Activated CD8-positive, alpha-beta T cell treated with anti-CD3 and anti-CD28 coated beads for 36 hours (primary cell): ENCODE measurements at places on chromosomes 7 and 10. TPM values are rescaled to one million over a fixed set of nuclear protein-coding genes. Genes with fewer than 3 reads are reported as not detected.

DNA sequence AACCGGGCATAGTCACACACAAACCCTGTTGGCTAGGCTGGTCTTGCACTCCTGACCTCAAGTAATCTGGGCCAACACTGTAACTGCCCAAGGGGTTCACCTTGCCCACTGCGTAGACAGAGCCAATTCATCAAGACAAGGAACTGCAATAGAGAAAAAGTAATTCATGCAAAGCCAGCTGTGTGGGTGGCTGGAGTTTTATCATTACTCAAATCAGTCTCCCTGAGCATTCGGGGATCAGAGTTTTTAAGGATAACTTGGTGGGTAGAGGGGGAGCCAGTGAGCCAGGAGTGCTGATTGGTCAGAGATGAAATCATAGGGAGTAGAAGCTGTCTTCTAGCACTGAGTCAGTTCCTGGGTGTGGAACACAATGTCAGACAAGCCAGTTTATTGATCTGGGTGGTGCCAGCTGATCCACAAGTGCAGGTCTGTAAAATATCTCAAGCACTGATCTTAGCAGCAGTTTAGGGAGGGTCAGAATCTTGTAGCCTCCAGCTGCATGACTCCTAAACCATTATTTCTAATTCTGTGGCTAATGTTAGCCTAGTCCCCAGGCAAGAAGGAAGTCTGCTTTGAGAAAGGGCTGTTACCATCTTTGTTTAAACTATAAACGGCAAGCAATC, 15.6 kb upstream of the FXYD4 start:
- peak; percentile 14 for DNase-seq
- peaks cover 4% of the 10 kb centered on the region for H3K36me3 ChIP-seq
- no peak overlapping the region for H3K4me3 ChIP-seq
- H3K27me3 ChIP-seq, result no peaks in the 10 kb centered on the region

TMEM72 gene
- not detected for total RNA-seq

OR2A25 gene
- total RNA-seq, result not detected

PTN gene
- not detected for total RNA-seq

GRCh38 chr10:129446183-129446581, 20.9 kb upstream of the MGMT start:
- H3K4me1 ChIP-seq, result no peaks in the 10 kb centered on the region
- DNase-seq, result no peak

- H3K27ac ChIP-seq, result no peak overlapping the region
- H3K36me3 ChIP-seq, result no peaks in the 10 kb centered on the region
- no peak overlapping the region for H3K4me3 ChIP-seq
These were observed 10.6 kb upstream of the EMX2 start for GRCh38 chr10:117532003-117532385.

DNA sequence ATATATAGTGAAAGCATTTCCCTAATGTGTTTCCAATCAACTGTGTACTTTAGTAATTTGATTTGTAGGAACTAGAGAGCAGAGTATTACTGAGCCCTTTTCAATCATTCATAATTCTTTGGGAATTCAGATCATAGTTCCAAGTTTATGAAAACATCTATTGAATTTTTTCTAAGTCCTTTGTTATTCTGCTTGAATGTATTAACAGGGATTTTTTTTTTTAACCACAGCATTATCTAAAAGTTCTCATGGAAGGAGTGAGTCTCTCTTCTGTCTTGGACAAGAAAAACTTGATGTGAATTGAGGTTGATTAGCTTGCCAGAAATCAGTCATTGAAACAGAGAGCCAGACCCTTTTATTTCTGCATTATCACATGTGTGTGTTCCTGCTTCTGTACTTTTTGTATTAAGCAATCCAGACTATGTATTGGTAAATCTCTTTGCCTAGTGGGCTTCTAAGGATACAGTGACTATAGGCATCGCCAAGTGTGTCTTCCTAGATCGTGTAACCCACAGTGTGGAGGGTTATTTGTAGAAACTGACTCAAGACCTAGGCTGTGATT, 59.9 kb downstream of the BMPER start:
- no peak for DNase-seq
- H3K4me1 ChIP-seq, result no peaks in the 10 kb centered on the region
- H3K4me3 ChIP-seq, result no peak overlapping the region

ADAM12 gene
- total RNA-seq, result 1.3 TPM

DNA sequence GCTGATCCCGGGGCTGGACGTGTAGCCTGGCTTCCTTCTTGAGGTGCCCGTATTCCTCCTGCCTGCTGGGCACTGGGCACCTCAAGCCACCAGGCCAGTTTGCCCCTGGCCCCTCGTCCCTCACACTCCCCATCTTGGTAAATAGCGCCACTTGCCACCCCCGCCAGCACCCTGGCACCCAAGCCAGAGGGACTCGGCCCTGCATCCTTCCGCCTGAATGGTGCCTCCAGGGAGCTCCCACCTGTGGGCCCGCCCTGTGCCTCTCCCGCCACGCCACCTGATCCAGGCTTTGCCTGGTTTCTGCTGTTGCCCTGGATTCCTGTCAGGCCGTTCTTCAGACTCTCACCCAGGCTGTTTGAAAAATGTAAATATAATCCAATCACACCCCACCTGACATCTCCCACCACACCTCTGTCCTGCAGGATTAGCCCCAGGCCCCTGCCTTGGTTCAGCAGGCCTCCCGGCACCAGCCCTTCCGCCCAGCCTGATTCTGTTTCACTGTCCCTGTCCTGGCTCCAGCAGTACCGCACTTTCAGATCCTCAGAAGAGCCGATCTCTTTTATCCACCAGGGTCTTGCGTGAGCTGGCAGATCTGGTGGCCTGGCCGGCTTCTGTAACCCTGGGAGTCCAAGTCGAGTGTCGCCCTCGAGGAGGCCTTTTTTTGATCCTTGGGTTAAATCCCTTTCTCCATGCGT, 33.8 kb downstream of the WIPI2 start:
- no peaks in the 10 kb centered on the region for H3K27me3 ChIP-seq
- peaks cover 15% of the 10 kb centered on the region for H3K36me3 ChIP-seq
- H3K4me1 ChIP-seq, result no peaks in the 10 kb centered on the region
- H3K4me3 ChIP-seq, result no peak overlapping the region

DNA sequence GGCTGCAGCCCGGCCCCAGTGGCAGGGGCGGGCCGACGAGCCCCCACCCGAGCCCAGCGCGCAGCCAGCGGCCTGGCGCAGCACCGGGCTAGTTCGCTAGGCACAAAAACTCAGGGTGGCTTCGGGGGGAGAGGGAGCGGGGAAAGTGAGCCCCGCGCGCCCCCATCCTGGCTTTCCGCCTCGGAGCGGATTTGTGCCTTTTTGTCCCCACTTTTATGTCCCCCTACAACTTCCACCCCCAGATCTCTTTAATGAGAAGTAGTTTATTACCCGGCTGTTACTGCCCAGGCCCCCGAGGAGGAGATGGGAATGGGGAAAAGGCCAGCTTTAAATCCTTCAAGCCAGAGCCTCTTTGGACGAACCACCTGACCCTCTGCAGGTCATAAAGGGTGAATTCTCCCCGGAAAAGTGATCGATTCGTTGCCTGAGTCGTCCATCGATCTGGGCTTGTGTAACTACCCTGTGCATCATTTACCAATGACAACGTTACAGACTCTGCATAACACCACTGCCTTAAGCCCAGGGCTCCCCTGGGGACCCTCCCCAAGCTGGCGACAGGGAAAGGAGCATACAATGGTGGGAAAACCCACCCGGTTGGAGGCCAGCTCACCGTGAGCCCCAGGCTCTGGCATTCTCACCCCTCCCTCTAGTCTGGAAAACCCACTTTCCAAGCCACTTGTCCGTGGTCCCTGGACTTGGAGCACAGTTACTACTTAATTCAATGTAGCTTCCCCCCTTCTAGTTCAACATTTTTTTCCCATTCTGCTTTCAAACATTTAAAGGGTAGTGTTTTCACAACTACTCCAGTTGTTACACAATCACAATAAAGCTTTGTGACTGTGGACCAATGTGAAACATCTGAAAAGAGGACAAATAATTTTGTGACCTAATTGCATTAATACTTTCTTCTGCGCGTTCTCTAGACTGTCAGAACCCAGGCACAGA, 748 bp upstream of the SH3PXD2A start:
- no peak for DNase-seq
- H3K36me3 ChIP-seq, result no peaks in the 10 kb centered on the region
- peak overlapping the region; percentile 45 for H3K4me3 ChIP-seq

PILRA gene
- 5.8 TPM for total RNA-seq

DNA sequence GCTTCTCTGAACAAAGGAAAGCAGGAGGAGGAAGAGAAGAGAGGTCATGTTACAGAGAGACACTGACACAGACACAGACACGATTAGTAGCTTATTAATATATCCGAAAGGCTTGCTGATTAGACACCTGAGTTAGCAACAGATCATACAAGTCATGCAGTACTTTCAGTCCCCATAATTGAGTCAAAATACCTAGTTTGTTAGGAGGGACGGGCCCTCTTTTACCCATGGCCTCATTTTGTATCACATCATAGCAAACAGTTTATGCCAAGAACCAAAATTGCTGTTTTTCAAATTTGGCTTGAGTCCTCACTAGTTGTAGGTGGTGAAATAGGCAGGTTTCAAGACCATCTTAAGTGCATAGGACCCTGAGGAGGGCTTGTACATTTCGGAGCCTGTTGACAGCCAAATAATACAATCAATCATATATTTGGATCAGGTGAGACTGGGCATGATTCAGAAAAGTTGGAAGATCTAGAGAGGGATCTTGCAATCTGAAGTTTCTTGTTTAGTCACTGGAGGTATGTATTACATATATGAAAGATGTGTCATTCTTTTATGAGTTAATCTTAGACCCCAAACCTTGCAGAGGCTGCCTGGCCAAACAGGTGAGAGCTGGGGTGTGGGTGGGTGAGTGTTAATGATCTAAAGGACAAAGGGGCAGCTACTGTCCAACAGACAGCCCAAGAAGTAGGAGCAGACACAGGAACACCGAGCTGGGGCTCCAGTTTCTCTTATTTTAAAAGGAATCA, 65.4 kb downstream of the PRPF18 start:
- peak; percentile 5 for DNase-seq
- peaks cover 13% of the 10 kb centered on the region for H3K36me3 ChIP-seq
- no peaks in the 10 kb centered on the region for H3K27me3 ChIP-seq
- no peak overlapping the region for H3K4me3 ChIP-seq

GRCh38 chr10:7306147-7306546, 104.7 kb downstream of the SFMBT2 start:
- H3K4me3 ChIP-seq, result no peak overlapping the region
- H3K36me3 ChIP-seq, result peaks cover 32% of the 10 kb centered on the region
- no peak for DNase-seq
- no peak overlapping the region for H3K27ac ChIP-seq
- H3K27me3 ChIP-seq, result no peaks in the 10 kb centered on the region
- H3K4me1 ChIP-seq, result peaks cover 34% of the 10 kb centered on the region

- no peak overlapping the region for H3K27ac ChIP-seq
- peak; percentile 33 for DNase-seq
- H3K36me3 ChIP-seq, result no peaks in the 10 kb centered on the region
- no peak overlapping the region for H3K4me3 ChIP-seq
- H3K4me1 ChIP-seq, result peaks cover 36% of the 10 kb centered on the region
- peaks cover 59% of the 10 kb centered on the region for H3K27me3 ChIP-seq
These were observed 784 bp upstream of the SERPINE1 start for GRCh38 chr7:101125989-101126650.

CADPS2 gene
- total RNA-seq, result not detected

DNA sequence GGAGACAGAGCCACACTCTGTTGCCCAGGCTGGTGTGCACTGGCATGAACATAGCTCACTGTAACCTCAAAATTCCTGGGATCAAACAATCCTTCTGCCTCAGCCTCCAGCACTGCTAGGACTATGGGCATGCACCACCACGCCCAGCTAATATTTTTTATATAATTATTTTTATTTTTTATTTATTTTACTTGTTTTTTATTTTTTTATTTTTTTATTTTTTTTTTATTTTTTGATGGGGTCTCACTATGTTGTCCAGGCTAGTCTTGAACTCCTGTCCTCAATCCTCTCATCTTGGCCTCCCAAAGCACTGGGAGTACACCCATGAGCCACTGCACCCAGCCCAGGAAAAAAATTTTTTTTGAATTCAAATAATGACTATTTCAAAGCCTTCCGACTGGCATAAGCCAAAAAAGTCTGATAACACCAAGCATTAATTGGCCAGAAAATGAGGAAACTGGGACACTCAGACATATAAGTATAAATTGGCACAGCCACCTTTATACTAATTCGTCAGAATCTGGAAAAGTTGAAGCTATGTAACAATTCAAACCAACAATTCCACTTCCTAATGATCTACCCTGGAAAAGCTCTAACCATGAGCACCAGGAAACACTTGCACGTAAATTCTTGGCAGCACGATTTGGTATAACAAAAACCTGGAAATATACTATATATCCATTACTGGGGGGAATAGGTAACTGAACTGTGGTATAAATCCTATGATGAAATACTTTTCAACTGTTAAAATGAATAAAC, 6.3 kb downstream of the ZC3HAV1 start:
- peaks cover 80% of the 10 kb centered on the region for H3K36me3 ChIP-seq
- H3K4me3 ChIP-seq, result peak overlapping the region; percentile 85
- no peaks in the 10 kb centered on the region for H3K27me3 ChIP-seq
- peak overlapping the region; percentile 95 for H3K27ac ChIP-seq
- no peak for DNase-seq

- no peak overlapping the region for H3K4me3 ChIP-seq
- H3K4me1 ChIP-seq, result peaks cover 34% of the 10 kb centered on the region
- H3K36me3 ChIP-seq, result peaks cover 36% of the 10 kb centered on the region
These were observed 7.5 kb downstream of the SFXN2 start for GRCh38 chr10:102721954-102722353.

DNA sequence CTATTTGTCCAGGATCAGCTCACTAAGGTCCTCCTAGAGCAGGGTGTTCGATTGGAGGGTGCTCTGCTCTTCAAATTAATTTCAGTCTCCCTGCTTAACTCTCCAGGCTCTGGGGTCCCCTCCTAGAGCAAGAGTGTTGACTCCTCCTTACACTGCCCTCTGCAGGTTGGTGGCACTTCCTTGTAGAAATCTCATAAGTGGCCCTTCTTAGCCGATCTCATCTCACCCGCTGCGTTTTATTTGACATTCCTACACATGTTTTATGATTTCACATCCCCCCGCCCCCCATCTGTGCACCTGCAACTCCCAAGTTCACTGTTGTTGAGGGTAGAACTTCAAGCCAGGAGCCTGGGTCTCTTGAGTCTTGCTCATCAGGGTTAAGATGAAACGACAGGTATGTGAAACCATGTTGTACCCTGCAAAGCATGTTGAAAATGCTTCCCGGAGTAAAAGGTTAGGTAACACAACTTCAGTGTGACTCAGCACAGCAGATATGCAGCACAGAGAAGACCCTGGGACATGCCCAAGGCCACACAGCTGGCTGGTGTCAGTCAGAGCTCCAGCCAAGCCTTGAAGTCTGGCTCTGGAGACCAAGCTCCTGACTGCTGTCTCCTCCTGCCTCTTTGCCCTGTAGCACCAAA, 171.2 kb downstream of the PRKAG2 start:
- peak; percentile 58 for DNase-seq
- no peaks in the 10 kb centered on the region for H3K27me3 ChIP-seq
- H3K4me3 ChIP-seq, result no peak overlapping the region
- H3K4me1 ChIP-seq, result peaks cover 4% of the 10 kb centered on the region

DGKI gene
- 0.65 TPM for total RNA-seq

GRCh38 chr7:102326157-102326889, 29.9 kb downstream of the SPDYE6 start:
- H3K27ac ChIP-seq, result no peak overlapping the region
- peaks cover 10% of the 10 kb centered on the region for H3K27me3 ChIP-seq
- DNase-seq, result no peak

CTBP2 gene
- 0.88 TPM for total RNA-seq
